ENCODE measurements at places on chromosomes 7 and 10. TPM values are rescaled to one million over a fixed set of nuclear protein-coding genes. Genes with fewer than 3 reads are reported as not detected.

The TMEM209 gene
- 43.9 TPM for total RNA-seq

The CCDC126 gene
- total RNA-seq: 10.2 TPM

The SPDYE2B gene
- total RNA-seq: not detected

The SPDYE8 gene
- not detected for total RNA-seq

The ASB15 gene
- total RNA-seq: not detected
